ENCODE measurements at places on chromosomes 4 and X.

DNA sequence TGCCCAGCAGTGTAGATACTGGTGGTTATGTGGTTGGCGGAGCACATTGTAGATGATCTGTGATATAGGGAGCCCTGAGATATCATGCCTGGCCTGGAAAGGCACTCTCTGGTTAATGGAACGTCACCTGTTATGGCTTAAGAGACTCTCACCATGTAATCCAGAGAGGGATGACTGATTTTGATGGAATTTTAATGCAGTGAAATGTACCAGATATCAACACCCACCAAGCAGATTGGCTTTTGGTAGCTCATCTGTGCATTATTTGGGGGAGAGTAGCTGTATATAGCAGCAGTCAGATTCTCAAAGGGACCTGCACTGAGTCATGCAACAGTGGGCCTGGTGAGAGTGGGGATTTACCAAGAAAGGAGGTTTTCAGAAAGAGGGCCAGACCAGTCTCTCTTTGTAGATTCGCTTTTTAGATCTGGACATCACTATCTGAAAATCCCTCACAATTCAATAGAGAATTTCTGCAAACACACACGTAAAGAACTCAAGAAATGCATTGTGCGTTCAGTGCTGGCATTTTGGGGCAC, 17.3 kb downstream of the TSC22D3 start:
- no peak for DNase-seq

GRCh38 chr4:83585982-83586508, 50.1 kb downstream of the GPAT3 start:
- no peak for DNase-seq

GRCh38 chr4:124641715-124642381, 70.7 kb downstream of the ANKRD50 start:
- peak; percentile 93 for DNase-seq

- DNase-seq = no peak
Observed at GRCh38 chrX:87728459-87728858, 210.9 kb downstream of the KLHL4 start.

DNA sequence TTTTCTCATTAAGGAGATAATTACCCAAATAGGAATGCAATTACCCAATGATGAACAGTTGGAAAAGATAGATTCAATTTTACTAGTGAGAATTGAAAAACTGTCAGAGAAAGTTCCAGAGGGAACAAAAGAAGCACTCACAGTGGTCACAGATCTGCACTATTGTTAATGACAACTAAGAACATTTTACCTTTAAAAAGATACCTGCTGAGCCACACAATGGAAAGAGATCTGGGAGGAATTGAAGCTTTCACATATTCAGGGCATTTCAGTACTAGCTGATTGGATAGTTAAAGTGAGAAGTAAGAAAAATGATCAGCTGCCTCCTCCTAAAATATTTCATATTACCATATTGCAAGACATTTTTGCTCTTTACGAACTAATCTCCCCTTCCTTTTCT, 1822.2 kb downstream of the STIM2 start:
- DNase-seq = no peak

GRCh38 chrX:74680391-74680790, 66.0 kb upstream of the RLIM start:
- no peak for DNase-seq

GRCh38 chrX:53476371-53476770, 42.2 kb upstream of the HSD17B10 start:
- peak; percentile 50 for DNase-seq

DNA sequence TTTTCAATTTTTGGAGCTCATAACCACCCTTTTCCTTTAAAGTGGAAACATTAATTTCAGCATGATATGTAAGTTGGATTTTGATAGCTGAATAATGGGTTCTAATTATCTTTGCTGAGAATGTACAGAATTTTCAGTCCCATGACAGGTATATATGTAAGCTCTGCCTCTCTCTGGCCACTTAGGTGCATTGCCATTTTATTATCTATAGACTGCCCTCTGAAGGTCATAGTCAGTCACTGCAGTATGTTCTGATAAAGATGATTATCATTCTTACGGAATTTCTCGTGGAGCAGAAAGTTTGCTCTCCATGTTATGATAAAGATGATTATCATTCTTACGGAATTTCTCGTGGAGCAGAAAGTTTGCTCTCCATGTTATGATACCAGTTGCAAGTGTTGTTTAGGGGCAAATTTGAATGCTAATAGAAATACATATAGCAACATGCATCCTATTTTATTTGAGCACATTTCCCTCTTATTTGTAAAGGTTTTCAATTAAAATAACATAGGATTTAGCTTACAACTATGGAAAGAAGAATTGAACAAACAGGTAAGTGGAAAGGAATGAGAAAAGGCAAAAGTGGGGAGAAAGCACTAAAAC, 10.4 kb downstream of the AFP start:
- peak; percentile 54 for DNase-seq

All from fibroblast of skin of right biceps (primary cell).